Stimulated activated naive B cell treated with anti-CD40 and anti-IgM and Interleukin-4, amounts not matched to agents 10 μg/mL and 1 μg/mL and 100 μg/mL, for 72 hours (primary cell): ENCODE measurements at places on chromosomes 2 and 18.

- H3K27me3 ChIP-seq: no peaks in the 10 kb centered on the region
- H3K27ac ChIP-seq: no peak overlapping the region
- DNase-seq: no peak
- peaks cover 3% of the 10 kb centered on the region for H3K4me1 ChIP-seq
Measured at GRCh38 chr2:226740039-226740648, 59.5 kb downstream of the IRS1 start.

DNA sequence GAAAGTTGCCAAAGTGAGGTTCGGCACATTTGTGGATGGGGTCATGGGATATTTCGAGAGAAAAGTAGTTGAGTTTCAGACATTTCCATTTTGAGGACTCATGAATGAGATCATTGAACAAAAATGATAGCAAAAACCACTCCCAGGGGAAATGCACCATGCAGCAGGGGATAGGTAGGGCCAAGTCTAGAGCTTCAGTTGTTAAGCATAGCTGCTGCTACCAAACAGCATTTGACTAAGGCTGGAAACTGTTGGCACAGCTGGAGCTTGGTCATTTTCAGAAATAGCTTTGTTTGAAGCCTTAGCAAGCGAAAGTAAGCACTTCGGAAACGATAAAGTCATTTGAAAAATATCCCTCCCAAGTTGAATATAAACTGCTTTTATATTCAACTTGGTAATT, 431.8 kb downstream of the SOCS6 start:
- H3K4me3 ChIP-seq: no peak overlapping the region
- no peak overlapping the region for H3K27ac ChIP-seq
- H3K27me3 ChIP-seq: no peaks in the 10 kb centered on the region
- no peaks in the 10 kb centered on the region for H3K36me3 ChIP-seq
- DNase-seq: no peak

- no peak overlapping the region for H3K4me3 ChIP-seq
- H3K27ac ChIP-seq: no peak overlapping the region
- no peaks in the 10 kb centered on the region for H3K4me1 ChIP-seq
- no peak for DNase-seq
Measured at GRCh38 chr18:61900504-61901281, 7.9 kb upstream of the RNF152 start.

DNA sequence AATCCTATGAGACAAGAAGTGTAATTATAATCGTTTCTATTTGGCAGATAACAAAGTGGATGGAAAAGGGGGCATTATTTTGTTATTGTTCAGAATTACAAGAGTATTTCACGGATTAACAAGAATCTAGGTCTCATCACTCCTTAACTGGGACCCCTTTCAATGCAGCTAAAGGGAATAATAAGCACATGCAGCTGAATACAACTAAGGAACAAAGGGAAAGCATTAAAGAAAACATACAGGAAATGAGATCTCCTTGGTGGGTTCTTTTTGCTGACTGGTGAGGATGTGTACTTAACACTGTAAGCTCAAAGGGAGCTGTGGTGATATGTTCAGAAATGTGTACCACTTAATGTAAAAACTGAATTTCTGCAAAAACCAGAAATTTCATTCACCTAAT, 140.5 kb upstream of the WDSUB1 start:
- no peaks in the 10 kb centered on the region for H3K27me3 ChIP-seq
- H3K36me3 ChIP-seq: peaks cover 28% of the 10 kb centered on the region
- H3K4me1 ChIP-seq: no peaks in the 10 kb centered on the region

DNA sequence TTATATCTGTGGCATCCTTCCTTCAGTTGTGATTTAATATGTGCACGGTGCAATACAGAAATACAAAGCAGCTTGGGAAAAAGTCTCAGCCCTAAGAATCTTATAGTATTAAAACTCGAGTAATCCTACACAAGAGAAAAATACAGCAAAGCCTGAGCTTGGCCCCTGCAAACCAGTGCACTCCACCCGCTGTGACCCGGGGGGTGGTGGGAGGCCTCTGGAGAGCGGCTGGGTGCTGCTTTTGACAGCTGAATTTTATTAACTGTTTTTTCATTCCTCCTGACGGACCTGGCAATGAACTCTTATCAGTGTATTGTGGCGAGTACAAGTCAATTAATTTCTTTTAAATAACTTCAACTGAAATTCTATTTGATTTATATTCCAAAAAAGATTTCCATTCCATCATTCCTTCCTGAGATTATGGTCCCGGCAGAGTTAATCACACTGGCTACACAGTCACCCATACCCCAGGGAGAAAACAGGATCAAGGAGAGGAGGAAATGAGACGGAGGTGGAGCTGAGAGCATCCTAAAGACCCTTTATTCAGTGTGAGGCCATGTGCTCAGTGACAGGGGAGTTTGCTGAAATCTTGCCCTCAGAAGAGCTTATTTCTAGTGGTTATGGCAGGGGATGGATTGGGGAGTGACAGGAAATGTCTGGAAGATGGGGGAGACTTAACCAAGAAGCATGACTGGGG, 124.8 kb downstream of the KLHL29 start:
- H3K27ac ChIP-seq: no peak overlapping the region
- H3K27me3 ChIP-seq: peaks cover 21% of the 10 kb centered on the region
- H3K36me3 ChIP-seq: no peaks in the 10 kb centered on the region
- H3K4me1 ChIP-seq: peaks cover 3% of the 10 kb centered on the region

DNA sequence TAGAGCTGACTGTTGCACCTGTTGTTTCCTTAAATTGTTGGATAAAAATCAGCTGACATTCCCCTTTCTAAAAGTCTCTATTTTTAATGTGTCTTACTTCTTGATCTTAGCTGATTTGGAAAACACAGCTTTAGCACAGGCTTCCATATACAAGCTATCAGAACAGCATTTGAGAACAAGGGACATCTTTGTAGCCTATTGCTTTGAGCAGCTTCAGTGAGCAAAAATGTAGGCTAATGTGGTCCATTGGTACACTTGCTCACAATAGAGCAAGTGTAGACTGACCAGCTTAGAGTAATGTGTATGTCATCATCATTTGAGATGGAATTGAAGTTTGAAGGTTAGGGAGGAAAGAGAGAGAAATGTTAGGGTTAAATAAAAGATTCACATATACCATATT, 7.0 kb downstream of the INPP1 start:
- no peaks in the 10 kb centered on the region for H3K27me3 ChIP-seq
- H3K36me3 ChIP-seq: peaks cover 2% of the 10 kb centered on the region
- H3K4me1 ChIP-seq: no peaks in the 10 kb centered on the region
- H3K4me3 ChIP-seq: no peak overlapping the region

GRCh38 chr2:218894151-218894879, 13.7 kb downstream of the WNT10A start:
- H3K36me3 ChIP-seq: peaks cover 3% of the 10 kb centered on the region
- DNase-seq: no peak
- peak overlapping the region; percentile 78 for H3K4me3 ChIP-seq
- peaks cover 50% of the 10 kb centered on the region for H3K4me1 ChIP-seq
- H3K27me3 ChIP-seq: peaks cover 8% of the 10 kb centered on the region

DNA sequence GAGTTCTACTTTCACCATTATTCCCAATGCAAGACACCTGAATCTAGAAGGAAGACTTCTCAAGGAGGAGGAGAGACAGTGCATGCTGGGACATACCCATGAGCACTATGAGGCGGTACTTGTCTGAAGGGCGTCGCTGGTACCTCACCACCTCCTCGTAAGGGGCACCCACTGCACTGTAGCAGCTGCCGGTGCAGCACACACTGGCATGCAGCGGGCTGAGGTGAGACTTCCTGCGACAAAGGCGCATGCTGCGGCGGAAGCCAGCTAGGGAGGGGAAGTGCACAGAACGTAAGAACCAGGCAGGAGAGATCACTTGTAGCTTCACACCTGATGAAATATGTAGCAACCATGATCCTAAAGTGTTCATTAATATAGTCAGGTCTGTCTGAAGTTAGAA, 12.8 kb upstream of the TMEM237 start:
- H3K4me3 ChIP-seq: no peak overlapping the region
- no peaks in the 10 kb centered on the region for H3K36me3 ChIP-seq
- peaks cover 24% of the 10 kb centered on the region for H3K27me3 ChIP-seq
- DNase-seq: no peak
- H3K4me1 ChIP-seq: no peaks in the 10 kb centered on the region
- no peak overlapping the region for H3K27ac ChIP-seq

- no peaks in the 10 kb centered on the region for H3K4me1 ChIP-seq
- H3K27me3 ChIP-seq: peaks cover 58% of the 10 kb centered on the region
- H3K27ac ChIP-seq: no peak overlapping the region
- H3K4me3 ChIP-seq: no peak overlapping the region
- peaks cover 4% of the 10 kb centered on the region for H3K36me3 ChIP-seq
- DNase-seq: no peak
Measured at GRCh38 chr2:746697-747096, 69.5 kb upstream of the TMEM18 start.

- H3K27ac ChIP-seq: no peak overlapping the region
- no peaks in the 10 kb centered on the region for H3K27me3 ChIP-seq
- no peaks in the 10 kb centered on the region for H3K36me3 ChIP-seq
- DNase-seq: no peak
- no peak overlapping the region for H3K4me3 ChIP-seq
- H3K4me1 ChIP-seq: no peaks in the 10 kb centered on the region
Measured at GRCh38 chr2:159557437-159558034, 58.8 kb downstream of the BAZ2B start.

DNA sequence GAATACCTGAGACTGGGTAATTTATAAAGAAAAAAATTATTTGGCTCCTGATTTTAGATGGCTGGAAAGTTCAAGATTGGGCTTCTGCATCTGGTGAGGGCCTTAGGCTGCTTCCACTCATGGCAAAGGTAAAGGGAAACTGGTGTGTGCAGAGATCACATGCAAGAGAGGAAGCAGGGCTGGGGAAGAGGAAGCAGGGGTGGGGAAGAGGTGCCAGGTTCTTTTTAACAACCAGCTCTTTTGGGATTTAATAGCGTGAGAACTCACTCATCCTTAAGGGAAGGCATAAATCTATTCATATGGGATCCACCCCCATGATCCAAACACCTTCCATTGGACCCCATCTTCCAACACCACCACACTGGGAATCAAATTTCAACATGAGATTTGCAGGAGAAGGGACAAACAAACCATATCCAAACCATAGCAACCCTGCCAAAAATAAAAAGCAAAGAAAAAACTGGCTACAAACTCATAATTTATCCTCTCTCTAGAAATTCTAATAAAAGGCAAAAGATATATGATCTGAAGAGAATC, 30.4 kb downstream of the PRKRA start:
- no peaks in the 10 kb centered on the region for H3K27me3 ChIP-seq
- no peak overlapping the region for H3K4me3 ChIP-seq
- no peaks in the 10 kb centered on the region for H3K4me1 ChIP-seq
- no peak overlapping the region for H3K27ac ChIP-seq

- H3K4me3 ChIP-seq: no peak overlapping the region
- peaks cover 13% of the 10 kb centered on the region for H3K36me3 ChIP-seq
- DNase-seq: no peak
- peaks cover 11% of the 10 kb centered on the region for H3K4me1 ChIP-seq
Measured at GRCh38 chr18:5285326-5285725, 10.2 kb downstream of the ZBTB14 start.

- DNase-seq: no peak
- no peak overlapping the region for H3K4me3 ChIP-seq
- H3K27ac ChIP-seq: no peak overlapping the region
- H3K36me3 ChIP-seq: no peaks in the 10 kb centered on the region
Measured at GRCh38 chr2:41600460-41600859, 447.4 kb upstream of the PKDCC start.

DNA sequence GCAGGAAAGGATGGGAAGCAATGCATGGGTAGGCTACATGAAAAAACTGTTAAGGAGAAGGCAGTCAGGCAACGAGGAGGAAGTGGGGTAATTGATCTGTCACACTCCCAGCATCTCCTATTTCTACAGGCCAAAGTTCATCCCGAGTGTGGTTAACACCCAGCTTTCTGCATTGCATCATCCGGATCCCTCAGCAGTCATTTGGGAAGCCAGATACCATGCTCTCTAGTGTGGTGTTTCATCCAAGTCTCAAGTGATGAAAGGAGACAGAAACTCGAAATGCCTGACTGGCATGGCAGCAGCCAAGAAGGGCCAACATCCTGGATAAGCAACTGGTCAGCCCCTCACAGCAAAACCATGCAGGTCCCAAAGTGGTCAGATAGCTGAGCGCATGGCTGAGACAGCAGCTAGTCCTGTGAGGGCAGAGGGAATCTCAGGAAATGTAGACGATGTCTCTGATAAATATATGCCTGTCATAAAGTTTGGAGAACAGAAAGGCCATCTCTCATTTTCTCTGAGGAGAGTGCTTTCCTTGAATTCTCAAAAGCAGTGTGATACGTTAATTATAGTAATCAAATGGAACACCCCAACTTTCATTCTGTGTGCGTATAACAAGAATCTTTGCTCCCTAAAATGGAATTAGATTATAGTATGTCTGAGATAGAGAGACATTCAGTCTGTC, 24.8 kb upstream of the HNRNPA3 start:
- H3K27me3 ChIP-seq: no peaks in the 10 kb centered on the region
- H3K36me3 ChIP-seq: no peaks in the 10 kb centered on the region
- H3K27ac ChIP-seq: no peak overlapping the region

DNA sequence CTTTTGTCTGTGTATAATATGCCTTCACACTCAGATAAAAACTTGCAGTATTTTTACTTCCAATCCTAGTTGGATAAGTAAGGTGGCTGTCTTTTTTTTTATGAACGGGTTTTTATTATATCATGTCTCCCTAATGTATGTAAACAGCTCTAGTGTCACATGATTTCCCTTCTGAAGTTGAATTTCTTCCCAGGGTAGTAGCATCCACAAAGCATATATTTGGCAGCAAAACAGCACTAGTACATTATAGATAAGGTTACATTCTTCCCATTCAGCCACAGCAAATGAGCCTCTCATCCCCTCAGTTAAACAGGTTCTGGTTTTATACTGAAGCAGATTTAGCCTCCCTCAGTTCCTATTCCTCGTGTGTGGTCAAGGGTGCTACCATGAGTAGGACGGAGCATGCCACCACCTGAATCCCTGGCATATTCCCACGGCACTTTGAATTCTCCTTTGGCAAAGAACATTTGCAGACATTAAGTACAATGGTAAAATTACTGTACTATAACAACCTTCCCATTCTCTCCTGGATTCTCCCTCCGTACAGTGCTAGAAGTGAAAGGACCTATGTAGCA, 15.4 kb upstream of the DTNA start:
- no peak for DNase-seq
- no peak overlapping the region for H3K4me3 ChIP-seq
- no peaks in the 10 kb centered on the region for H3K36me3 ChIP-seq
- H3K27ac ChIP-seq: no peak overlapping the region

GRCh38 chr18:56562479-56562878, 75.9 kb downstream of the TXNL1 start:
- peaks cover 13% of the 10 kb centered on the region for H3K4me1 ChIP-seq
- no peak overlapping the region for H3K4me3 ChIP-seq
- H3K27ac ChIP-seq: no peak overlapping the region
- no peaks in the 10 kb centered on the region for H3K36me3 ChIP-seq
- H3K27me3 ChIP-seq: no peaks in the 10 kb centered on the region
- no peak for DNase-seq

DNA sequence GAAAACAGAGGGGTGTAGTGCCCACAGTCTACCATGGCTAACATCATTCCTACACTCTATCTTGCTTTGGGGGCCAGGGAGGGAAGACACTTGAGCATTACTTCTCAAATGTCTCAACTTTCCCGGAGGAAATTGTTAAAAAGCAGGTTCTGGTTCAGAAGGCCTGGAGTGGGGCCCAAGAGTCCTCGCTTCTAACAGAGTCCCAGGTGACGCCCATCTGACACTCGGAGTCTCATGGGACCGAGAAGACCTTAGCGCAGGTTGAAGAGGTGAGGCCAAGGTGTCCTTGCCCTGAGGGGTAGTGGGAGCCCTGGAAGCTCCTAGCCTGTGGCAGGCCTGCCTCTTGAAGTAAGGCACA, 40.1 kb downstream of the ZFP36L2 start:
- peaks cover under 1% of the 10 kb centered on the region for H3K36me3 ChIP-seq
- DNase-seq: no peak
- H3K27ac ChIP-seq: peak overlapping the region; percentile 20
